ENCODE measurements at places on chromosomes 3 and 15.

GRCh38 chr3:196175722-196176121 lies 35.5 kb downstream of the ZDHHC19 start:
- DNase-seq: no peak

DNA sequence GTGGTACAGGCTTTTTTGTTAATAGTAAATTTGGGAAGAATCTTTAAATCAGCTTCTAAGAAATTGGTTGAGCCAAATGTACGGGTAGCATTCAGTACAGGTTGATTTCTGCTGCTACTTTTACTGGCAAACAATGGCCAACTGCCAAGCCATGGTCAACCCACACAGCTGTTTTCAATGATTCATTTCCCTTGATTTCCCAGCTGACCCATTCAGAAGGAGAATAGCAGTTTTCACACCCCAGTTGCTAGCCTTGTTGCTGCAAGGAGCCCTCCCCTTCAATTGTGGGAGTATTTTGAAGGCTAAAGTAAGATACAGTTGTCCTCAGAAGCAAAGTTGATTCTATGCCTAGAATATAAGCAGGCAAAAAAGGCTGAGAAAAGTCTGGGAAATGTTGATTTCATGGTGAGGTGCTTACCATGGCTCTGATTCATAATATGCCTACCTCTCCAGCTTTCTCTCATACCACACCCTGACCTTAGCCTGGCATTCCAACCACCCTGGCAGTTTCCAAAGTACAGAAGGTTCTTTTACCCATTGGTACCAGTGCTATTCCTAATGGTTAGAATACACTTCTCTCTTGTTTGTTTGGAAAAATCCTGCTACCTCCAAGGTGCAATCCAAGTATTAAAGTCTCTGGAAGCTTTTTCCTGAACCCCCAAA lies 320.3 kb upstream of the TGFBR2 start:
- no peak for DNase-seq

DNA sequence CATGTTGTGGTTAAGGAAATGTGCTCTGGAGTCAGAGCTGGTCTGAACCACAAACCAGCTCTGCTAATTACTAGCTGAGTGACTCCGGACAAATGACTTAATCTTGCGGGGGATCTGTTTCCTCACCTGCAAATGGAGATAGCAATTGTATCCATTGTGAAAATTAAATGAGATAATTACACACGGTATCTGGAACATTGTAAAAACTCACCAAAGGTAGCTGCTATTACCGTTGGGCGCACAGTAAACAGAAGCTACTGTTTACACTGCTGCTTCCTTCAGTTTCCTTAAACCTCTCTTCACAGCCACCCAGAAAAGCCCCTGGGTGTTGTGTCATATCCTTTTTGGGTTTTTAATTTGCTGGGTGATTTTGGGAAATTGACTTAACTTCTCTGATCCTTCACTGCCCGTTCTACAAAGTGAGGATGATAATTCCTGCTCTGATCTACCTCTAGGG lies 107.8 kb downstream of the MEGF11 start:
- no peak for DNase-seq

DNA sequence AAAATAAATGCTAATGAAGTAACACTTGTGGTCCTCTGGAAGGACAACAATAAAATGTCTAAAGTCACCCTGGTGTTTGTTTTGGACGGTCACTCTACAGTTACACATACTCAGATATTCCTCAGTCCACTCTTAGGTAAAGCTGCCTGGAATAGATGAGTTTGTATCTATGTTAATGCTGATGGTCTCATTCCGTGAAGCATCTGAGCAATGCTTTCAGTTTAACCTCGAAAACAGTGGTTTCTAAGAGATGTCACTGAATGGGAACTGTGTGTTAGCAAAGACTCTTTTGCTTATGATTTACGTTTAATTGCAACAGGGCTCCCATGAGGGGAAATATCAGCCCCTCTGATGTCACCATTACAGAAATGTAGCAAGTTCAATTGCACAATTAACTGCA lies 49.1 kb downstream of the FBN1 start:
- no peak for DNase-seq

DNA sequence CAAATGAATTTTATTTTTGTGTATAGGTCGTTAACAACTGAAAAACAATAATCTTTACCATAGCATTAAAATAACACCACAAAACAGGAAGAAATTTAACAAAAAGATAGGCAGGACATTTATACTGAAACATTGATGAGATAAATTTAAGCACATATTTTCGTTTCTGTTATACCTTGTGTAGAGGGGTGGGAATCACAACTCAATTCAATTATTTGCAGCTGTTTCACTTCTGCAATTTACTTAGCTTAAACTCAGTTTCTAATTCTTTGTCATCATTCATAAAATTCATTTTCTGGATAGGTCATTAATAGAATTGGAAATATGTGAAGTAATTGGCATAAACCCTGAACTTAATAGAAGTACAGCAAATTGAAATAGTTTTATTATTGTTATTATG lies 42.3 kb downstream of the TP63 start:
- no peak for DNase-seq

GRCh38 chr15:89490081-89490813 lies 6.1 kb downstream of the RHCG start:
- no peak for DNase-seq

- DNase-seq: no peak
Measured at GRCh38 chr15:58062175-58062574, 3.3 kb downstream of the ALDH1A2 start.

- DNase-seq: no peak
Measured at GRCh38 chr3:46946416-46946815, 30.1 kb downstream of the CCDC12 start.

DNA sequence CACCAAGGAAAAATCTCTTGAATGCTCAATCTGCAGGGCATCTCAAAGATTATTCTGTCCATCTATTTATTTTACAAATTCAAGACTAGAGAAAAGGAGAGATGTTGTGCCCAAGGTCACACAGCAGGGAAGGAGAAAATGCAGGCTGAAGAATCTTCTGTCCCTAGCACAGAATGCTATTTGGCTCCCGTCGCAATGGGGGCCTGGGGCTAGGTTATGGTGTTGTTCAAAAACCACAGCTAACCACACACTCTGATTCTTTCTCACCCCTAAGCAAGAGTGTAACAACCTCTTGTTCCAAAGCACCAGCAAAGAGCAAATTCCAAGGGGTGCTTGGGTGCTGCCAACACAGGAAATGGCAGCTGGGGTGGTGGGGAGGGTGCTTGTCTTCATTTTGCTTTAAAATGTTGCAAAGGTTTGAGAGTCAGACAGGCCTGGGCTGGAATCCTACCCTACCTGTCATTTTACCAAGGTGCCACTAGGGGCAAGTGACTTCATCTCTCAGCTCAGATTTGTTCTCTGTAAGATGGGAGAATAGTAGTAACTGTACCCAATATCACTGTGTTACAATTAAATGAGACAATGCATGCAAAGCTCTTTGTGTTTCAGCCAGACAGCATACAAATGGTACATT lies 112.5 kb downstream of the ADAMTS9 start:
- DNase-seq: peak; percentile 49

Data from HEK293T (cell line).